HTR-8/SVneo (cell line): ENCODE measurements at places on chromosomes 1 and 21.

- no peak for DNase-seq
These were observed 47.6 kb upstream of the LRP8 start for GRCh38 chr1:53375440-53375839.

GRCh38 chr1:244456586-244456985 is 4.5 kb upstream of the CATSPERE start:
- no peak for DNase-seq

GRCh38 chr1:241645199-241645598 is 5.0 kb upstream of the CHML start:
- DNase-seq: no peak

- no peak for DNase-seq
These were observed 52.2 kb downstream of the ACP6 start for GRCh38 chr1:147618077-147618569.

GRCh38 chr1:234256359-234256758 is 116.9 kb upstream of the COA6 start:
- DNase-seq: no peak

GRCh38 chr1:161304927-161305866 is 4.6 kb downstream of the MPZ start:
- no peak for DNase-seq

GRCh38 chr1:53517821-53518352 is 58.7 kb downstream of the DMRTB1 start:
- no peak for DNase-seq

- peak; percentile 36 for DNase-seq
These were observed 160.6 kb upstream of the USP24 start for GRCh38 chr1:55375617-55376258.

GRCh38 chr21:25905126-25905525 is 170.4 kb downstream of the GABPA start:
- DNase-seq: no peak

DNA sequence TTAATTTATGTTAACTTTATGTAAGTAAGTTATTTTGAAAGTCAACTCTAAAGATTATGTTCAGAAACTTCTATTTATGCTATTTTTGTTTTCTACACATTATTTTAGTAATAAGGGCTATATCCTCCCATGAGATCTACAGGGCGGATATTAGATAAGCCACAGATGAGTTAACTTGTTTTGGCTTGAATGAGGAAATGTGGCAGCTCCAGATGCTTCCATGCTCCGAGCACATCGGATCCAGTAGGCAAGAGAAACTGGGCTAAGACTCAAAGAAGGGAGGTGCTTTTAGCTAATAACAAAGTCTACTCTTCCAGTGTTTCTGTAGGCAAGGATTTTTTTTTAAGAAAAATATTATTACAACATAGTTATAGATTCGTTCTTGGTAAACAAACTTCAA is 20.0 kb upstream of the LAMC1 start:
- no peak for DNase-seq

GRCh38 chr1:109621379-109622136 is 1.9 kb downstream of the AMPD2 start:
- DNase-seq: no peak

GRCh38 chr1:108570998-108571401 is 11.1 kb downstream of the EEIG2 start:
- no peak for DNase-seq

- no peak for DNase-seq
These were observed 21.3 kb downstream of the CD247 start for GRCh38 chr1:167496797-167497619.

DNA sequence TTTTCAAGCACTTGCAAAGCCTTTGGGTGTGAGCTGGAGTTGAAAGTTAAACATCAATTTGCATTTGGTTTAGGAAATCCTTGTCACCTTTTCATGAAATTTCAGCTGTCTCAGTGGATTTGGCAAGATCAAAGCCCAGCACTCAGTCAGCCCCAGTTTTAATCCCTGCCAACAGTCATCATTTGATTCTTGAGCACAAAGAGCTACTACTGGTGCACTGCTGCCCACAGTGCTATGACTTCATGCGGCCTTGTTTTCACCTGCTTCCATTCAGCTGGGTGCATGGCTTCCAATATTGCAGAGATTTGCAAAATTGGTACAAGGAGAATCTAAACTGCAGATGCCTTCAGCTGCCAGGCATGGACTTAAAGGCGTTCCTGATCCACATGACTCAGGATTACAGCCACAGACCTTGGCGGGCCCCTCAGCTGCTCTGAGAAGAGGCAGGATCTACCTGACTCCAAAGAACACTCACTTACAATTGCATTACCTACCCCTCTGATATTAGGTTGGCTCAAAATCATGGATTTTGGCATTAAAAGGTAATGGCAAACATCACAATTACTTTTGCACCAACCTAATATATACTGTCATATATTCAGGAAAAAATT is 259.1 kb downstream of the DSCAM start:
- no peak for DNase-seq

DNA sequence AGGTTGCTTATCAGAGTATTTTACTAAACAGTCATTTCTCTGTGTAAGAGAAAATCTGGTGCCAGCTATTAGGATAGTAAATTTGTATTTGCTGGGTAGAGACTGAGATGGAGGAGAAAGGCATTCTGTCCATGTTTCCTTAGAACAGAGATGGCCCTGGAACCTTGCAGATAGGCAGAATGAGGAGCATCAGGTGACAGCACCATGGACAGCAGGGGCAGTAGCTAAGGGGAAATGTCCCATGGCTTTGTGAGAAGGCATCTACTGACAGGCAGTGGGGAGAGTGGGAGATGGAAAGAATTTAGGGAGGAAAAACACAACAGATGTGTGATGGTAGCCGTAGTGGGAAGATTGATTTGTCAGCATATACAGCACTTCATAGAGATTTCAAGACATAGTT is 105.0 kb downstream of the PRRX1 start:
- no peak for DNase-seq

DNA sequence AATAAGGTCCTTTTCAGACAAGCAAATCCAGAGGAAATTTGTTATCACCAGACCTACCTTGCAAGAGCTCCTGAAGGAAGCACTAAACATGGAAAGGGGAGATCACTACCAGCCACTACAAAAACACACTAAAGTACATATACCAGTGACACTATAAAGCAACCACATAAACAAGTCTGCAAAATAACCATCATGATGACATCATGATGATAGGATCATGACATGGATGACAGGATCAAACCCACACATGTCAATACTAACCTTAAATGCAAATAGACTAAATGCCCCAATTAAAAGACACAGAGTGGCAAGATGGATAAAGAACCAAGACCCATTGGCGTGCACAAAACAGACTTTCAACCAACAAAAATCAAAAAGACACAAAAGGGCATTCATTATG is 688.8 kb upstream of the NR5A2 start:
- no peak for DNase-seq

DNA sequence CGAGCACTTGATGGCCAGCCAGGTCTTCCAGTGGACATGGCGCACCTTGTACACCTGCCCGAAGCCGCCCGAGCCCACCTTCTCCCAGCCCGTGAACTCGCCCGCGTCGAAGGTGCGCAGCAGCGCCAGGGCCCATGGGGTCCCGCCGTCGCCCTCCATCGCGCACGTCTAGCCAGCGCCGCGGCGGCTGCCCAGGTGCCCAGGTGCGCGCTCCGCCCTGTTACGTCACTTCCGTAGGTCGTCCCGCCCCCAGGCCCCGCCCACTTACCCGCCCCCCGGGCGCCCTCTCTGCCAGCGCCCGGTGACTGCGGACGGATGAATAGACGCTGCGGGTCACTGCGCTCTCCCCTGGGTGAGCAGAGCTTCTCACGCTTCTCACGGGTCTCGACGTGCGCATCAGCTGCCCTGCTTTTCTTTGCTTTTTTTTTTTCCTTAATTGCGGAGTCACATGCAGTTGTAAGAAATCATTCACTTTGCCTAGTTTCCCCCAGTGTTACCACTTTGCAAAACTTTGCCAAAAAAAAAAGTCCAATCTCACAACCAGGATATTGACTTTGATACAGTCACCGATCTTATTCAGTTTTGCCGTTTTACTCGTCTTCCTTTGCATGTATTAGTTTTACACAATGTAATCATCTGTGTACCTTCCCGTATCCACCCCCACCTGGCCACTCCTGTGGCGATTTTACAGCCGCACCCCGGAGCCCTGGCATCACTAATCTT is at the start of gene RIPK4:
TSS of gene RIPK4 (minus strand) at position 170 of the 723 bp plus-strand sequence. CDS start at position 159, 11 bp downstream.
- peak; percentile 78 for DNase-seq

- DNase-seq: no peak
These were observed 45.9 kb downstream of the WDR4 start for GRCh38 chr21:42833439-42833815.

- no peak for DNase-seq
These were observed 2.3 kb downstream of the TTC24 start for GRCh38 chr1:156581661-156582387.

GRCh38 chr1:69911301-69911801 is 294.0 kb downstream of the LRRC40 start:
- peak; percentile 5 for DNase-seq

- DNase-seq: no peak
These were observed 150.1 kb upstream of the FGGY start for GRCh38 chr1:59146651-59147358.

GRCh38 chr1:67824766-67825165 is 8.5 kb downstream of the GNG12 start:
- no peak for DNase-seq

GRCh38 chr1:31221072-31221471 is 18.6 kb downstream of the NKAIN1 start:
- DNase-seq: no peak

DNA sequence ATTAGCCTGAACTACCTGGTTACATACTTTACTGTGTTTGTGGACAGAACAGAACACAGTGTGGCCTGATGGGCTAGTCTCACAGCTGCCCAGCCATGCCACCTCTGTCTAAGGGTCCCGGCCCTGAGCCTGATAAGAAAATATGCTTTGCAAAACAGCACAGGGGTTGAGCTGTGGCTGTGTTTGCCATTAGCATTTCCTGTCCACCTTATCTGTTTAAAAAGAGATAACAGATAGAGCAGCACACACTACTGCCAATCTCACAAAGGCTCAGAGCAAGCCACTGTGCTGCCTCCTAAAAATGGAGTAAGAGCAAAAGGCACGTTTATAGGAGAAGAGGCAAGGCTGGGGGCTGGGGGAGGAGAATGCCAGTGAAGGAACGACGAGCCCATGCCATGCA is 95.0 kb downstream of the SUSD4 start:
- DNase-seq: no peak

GRCh38 chr1:189499736-189500135 is 977.9 kb downstream of the BRINP3 start:
- no peak for DNase-seq

DNA sequence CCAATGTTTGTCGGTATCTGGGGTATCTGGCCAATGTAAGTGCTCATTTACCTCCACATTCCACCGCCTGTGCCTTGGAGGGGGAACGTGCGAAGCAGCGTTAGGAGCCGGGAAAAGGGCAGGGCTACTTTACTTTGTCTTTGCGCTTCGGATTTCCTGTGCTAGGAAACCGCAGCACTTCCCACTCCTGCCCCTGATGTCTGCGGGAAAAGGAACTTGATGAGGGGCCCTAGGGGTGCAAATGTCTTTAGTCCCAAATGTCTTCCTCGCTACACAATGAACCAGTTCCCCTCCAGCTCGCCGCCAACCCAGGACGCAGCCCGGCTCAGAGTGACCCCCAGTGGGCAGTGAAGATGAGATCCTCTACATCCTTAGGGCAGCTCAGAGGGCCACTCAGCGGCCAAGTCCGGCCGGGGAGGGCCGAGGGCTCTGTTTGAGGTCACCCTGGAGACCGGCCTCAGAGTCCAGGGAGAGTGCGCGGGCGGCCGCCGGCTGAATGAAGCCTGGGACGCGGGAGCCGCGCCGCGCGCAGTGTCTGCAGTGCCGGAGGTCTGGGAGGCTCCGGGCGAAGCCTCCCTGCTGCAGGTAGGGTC is at the start of gene DYNLT5:
TSS of gene DYNLT5 (plus strand) at position 460 of the 593 bp plus-strand sequence. CDS start 2,200 bp downstream, outside the sequence.
- DNase-seq: peak; percentile 22

GRCh38 chr1:178581351-178582303 is 68.7 kb downstream of the TEX35 start:
- DNase-seq: no peak

GRCh38 chr1:110340207-110340468 is 961 bp downstream of the RBM15 start:
- no peak for DNase-seq
